Mammary microvascular endothelial cell (primary cell): ENCODE measurements at places on chromosomes 6 and 20. TPM values are rescaled to one million over a fixed set of nuclear protein-coding genes. Genes with fewer than 3 reads are reported as not detected.

PFDN4 gene
- total RNA-seq, result 110 and 132 TPM in 2 replicates

FILIP1 gene
- 9.1 and 10.4 TPM in 2 replicates for total RNA-seq

PNPLA1 gene
- total RNA-seq, result not detected in 2 replicates

IL17F gene
- total RNA-seq, result not detected in 2 replicates

UCKL1 gene
- 27.4 and 33.7 TPM in 2 replicates for total RNA-seq

TUBB1 gene
- not detected in 2 replicates for total RNA-seq

TOMM34 gene
- total RNA-seq, result 56.7 and 64.9 TPM in 2 replicates
